NCI-H1436 (cell line): ENCODE measurements at places on chromosomes 3 and 15.

- no peak for DNase-seq
Measured at GRCh38 chr3:26652164-26652563, 29.6 kb downstream of the LRRC3B start.

- DNase-seq: no peak
Measured at GRCh38 chr15:64931381-64931780, 19.7 kb downstream of the ANKDD1A start.

- DNase-seq: no peak
Measured at GRCh38 chr3:45178183-45179023, 32.2 kb upstream of the CDCP1 start.

DNA sequence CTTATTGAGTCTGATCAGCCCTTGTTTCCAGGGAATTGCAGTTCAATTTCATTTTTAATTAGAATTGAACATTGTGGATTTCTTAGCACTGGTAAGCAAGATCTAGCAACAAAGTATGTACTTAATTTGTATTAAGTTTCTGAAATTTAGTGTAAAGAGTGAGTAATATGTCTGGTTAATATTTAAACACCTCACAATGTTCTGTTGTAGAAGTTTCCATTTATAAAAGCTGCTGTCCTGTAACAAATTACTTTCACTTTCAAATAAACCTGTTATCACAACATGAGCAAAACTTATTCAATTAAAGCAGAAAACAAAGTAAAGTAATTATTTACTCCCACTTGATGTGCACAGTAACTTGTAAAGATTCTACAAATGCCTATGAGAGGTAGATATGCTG lies 448.5 kb downstream of the NAALADL2 start:
- no peak for DNase-seq
